GM13977 (cell line): ENCODE measurements at places on chromosomes 7 and 10.

DNA sequence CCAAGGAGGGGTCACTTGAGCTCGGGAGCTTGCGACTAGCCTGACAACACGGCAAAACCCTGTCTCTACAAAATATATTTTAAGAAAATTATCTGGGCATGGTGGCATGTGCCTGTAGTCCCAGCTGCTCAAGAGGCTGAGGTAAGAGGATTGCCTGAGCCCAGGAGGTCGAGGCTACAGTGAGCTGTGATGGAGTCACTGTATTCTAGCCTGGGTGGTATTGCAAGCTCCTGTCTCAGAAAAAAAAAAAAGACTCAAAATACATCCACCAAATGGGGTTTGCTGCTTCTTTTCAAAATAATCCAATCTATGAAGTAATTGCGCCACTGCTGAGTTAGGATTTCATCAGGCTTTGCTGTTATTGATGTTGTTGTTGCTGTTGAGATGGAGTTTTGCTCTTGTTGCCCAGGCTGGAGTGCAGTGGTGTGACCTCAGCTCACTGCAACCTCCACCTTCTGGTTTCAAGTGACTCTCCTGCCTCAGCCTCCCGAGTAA is 11.1 kb upstream of the VIM start:
- DNase-seq = no peak

DNA sequence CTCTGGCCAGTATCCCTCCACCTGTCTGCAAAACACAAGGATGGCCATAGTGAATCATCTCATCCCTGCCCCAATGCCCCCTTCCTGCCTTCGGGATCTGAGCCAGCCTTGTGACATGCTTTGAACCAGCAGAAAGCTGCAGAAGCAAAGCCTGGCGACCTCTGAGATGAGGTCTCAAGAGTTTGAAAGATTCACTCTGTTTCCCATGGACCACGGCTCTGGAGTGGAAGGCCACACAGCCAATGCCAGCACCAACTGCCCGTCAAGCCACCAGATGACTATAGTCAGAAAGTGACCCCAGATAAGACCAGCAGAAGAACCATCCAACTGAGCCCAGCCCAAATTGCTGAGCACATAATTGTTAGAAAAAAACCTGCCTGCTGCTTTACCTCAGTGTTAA is 193.9 kb upstream of the PPP2R2D start:
- DNase-seq = no peak

DNA sequence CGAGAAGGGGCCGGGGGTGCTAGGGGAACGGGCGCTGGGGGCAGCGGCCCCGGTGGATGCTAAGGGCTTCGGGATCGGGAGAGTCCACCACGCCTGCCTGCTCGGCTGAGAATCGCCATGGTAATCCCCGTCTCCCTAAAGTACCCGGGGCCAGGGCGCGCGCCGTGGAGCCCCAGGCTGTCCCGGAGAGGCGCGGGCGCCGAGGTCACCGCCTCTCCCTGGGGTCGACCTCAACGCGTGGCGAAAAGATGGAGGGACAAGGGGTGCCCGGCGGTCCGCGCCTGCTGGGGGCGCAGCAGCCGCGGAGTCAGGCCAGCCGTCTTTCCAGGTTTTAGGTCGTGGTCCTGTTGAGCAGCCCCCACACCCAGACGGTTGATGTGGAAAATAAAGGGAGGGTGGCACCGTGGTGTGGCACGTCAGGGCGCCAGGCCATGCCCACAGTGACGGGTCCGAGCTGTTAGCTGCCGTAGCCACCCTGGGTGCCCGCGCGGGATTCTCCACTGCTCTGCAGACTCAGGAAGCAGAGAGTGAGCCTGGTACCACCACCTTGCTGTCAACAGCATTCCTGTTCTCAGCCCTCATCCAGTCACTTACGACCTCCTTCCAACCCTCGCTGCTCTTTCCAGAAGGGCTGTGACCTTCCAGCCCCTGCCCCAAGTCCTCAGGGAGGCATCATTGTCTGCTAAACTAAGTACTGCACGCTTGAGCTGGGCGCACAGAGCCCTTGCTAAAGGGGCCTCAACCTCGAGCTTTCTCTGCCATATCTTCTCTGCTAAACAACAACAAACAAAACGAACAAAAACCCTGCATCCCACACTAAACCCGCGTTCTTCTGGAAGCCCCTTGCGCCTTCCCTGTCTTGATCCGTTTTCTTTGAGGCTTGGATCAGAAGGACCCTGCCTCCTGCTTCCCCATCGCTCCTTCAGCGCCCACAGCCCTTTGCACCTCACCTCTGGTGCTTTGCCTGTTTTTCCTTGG is 666 bp downstream of the SMKR1 start:
- no peak for DNase-seq

DNA sequence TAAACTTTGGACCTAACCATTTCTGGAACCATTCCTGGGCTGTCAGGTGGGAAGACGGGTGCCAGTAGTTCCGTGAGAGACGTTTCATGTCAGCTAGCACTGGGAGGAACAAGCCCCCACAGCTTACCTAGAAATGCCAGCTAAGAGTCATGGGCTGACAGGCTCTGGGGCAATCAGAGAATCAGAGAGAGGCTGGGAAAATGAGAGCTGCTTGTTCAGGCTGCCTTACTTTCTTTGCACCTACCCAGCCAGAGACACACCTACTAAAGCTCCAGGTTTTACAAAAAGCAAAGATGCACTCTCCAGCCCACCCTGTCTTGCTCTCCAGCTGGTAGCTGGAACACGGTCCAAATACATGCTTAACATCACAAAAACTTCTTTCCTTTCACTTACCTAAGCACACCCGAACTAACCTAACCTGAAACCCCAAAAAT is 688 bp downstream of the PTN start:
- no peak for DNase-seq

DNA sequence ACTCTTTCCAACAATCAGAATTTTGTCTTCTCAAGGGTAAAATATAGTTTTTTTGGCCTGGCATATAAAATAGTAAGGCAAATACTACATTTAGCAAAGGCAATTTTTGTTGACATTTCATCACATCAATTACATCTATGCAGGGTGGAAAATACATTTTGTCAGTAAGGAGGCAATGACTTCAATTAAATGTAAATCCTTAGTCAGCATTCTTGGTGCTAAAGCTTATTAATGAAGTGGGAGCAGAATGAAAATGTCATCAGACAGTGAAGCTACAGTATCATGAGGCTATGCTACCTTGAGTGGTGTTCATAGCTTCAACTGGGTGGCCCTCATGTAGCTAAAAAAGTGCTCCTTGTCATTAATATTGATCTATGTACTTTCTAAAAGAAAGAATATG is 8.9 kb downstream of the LRRTM3 start:
- no peak for DNase-seq

DNA sequence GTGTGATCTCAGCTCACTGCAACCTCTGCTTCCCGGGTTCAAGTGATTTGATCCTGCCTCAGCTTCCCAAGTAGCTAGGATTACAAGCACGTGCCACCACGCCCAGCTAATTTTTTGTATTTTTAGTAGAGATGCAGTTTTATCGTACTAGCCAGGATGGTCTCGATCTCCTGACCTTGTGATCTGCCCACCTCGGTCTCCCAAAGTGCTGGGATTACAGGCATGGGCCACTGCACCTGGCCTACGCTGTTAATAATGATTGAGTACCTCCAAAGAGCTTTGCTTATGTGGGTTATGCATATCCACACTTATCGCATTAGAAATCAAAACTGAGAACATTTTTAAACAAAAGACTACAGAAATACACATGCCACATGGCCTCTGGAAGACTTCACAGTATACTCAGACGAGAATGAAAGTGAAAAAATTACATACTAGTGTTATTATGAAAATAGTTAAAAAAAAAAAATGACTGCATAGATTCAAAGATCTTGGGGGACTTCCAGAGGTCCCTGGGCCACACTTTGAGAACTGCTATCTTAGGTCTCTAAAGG is 25.4 kb downstream of the RPP38 start:
- DNase-seq = peak; percentile 75

DNA sequence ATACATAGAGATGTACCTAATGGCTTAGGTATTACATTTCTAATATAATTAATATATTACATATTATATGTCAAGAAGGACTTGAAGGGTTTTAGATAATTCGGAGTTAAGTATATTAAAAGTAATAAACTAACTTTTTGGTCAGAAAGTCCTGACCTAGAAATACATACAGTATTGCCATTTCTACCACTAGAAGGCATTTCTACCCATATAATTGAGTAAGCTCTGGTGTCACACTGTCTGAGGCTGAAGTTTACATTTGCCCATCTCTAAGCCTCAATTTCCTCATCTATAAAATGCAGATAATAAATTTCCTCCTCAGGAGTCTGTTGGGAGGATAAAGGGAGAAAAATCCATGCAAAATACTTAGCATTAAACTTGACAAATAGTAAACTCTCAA is 7.1 kb downstream of the FKBP14 start:
- DNase-seq = no peak

DNA sequence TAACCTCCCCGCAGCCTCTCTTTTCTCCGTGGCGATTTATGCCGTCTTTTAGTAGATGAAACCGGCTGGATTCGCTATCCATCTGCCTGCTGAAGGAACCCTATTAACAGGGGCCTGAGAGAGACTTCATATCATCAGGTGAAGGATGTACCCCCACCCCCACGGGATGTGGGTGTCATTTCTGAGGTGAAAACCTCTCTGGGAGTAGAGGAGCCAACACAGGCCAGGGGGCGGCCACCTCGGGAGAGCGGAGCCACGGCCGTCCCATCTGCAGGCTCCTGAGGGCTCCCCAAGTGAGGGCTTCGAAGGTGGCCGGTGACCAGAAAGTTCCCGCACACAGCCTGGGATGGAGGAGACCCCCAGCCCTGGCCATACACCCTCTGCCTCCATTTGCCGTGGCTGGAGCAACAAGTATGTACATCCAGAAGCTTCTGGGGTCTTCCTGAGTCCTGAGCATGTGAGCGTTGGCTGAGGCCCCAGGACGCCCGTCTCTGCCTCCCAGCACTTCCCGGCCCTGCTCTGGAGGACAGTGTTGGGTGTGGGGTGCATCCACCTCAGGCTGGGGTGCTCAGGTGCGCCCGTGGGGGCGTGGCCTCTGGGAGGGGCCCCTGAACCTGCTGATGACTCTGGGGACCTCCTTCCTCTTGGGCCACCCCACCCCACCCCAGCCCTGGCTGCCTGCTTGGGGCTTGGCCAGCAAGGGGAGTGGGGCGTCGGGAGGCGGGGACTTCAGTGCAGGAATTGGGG is 84.7 kb downstream of the NKX6-2 start:
- DNase-seq = no peak

DNA sequence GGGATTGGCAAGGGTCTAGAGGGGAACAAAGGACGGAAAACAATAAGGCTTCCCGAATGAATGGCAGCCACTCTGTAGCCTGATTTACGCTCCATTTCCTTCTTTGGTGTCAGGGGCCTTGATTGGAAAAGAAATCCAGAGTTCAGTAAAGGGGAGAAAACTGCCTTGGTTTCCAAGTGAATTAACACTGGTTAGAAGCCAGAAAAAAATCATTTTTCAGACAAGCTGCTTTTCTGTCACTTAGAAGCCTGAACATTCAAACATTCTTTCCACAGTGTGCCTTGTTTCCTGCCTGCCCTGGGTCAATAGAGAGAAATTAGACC is 283 bp upstream of the TRDMT1 start:
- DNase-seq = no peak

DNA sequence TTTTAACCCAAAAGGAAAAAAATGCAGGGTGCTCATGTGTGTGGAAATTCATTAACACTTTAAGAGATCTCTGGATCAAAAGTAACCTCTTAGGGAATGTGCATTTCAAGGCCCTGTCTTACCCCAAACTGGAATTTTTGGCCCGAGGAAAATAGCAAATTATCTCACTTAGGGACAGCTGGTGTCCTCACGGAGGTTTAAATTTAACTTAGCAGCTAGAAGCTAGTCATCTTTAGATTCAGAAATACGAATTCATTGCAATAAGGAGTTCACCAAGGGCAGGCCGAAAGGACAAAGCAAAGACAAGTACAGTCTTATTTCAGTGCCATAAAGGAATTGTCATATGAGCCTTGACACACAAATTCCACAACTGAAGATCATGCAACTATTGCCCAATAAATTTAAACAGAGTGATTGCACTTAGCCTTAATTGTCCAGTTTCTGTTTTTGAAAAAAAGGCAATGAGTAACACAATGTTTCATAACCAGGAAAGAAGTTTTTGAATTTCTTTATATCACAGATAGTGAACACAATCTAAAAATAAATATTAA is 22.4 kb upstream of the SEMA3C start:
- DNase-seq = no peak

DNA sequence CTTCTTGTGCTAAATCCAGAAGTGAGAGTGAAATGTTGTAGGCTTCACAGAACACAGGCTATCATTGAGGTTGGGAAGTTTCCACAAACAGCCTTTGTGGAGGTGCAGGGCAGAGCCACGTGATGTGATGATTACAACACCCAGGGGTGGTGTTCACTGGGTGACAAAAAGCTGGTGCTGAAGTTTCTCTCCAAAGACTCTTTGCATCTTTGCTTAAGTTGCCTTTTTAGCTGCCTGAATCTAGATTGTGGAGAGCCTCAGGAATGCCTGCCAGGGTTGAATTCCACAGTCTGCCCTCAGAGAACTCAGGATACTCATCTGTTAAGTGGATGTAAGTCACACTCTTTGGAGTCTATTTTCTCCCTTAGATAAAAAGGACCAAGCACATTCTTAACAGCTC is 56.3 kb downstream of the PLXNA4 start:
- DNase-seq = no peak

DNA sequence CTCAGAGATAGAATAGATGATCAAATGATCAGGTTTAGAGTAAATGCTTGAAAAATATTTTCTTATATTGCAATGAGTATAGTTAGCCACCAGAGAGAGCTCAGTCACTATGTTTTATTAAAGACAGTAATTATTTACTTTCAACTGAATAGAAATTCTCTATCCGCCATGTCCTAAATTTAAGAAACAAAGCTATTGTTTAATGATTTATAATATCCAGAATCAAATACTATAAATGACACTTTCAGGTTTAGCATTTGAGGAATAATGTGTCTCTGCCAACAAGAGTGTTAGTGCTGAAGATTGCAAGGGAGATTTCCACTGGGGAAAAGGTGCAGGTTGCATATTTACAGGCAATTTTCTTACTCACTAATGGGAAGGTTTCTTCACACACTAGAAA is 184.7 kb downstream of the DGKB start:
- DNase-seq = no peak

DNA sequence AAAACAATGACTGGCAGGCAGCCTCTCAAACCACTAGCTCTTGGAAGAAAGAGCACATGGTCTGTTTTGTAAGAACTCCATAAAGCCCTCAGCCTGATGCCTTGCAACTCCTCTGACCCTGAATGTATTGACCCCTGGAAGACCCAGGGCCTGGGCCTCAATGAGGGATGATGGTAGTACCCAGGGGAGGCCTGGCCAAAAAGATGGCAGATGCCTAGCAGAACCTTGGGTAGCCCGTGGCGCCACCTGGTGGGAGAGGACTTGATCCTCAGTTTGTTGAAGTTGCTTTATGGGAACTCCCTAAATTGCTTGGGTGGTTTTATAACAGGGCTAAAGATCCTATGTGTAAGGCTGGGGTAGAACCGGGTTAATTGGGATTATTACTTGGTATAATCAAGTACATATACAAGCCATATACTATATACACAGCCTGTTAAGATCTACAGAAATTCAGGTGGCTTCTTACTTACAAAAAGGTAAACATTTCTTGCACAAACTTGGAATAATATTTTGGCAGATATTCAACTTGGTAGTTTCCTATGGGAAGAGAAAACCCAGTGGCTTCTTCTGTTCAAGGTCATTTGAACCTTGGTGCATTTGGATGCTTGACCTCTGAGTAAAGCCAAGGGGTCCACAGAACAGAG is 95.8 kb upstream of the CACUL1 start:
- DNase-seq = peak; percentile 63
